ENCODE measurements at places on chromosomes 11 and 22.

GRCh38 chr11:9562716-9563115 is 10.8 kb upstream of the WEE1 start:
- DNase-seq = no peak

DNA sequence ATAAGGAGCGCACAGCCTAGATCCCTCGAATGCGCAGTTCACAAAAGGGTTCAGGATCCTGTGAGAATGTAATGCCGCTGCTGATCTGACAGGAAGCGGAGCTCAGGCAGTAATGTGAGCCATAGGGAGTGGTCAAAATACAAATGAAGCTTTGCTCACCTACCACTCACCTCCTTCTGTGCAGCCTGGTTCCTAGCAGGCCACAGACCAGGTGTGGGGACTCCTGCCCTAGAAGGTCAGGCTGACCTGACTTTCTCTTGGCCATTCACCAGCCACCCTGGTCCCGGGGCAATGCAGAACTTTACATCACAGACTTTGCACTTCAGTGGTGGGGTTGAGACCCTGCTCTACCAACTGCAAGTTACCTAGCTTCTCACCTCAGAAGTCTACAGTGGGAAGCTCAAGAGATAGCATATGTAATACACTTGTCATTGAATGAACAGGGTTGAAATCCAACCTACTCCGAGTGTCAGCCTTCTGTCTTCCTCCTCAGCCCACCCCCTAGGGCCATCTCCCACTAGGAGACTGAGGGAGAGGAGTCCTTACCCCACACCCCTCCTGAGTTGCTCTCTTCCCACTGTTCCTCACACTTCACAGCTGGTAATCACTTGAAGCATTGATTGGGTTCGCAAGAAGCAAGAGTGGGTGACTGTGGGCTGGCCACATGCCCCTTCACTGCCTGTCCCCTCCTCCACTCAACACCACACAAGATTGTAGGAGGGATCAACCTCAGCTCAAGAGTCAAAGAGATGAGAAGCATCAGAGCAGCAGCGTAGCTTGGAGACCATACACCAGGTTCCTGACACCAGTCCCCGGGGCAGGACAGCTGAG is 2.0 kb upstream of the KCNJ1 start:
- no peak for DNase-seq

DNA sequence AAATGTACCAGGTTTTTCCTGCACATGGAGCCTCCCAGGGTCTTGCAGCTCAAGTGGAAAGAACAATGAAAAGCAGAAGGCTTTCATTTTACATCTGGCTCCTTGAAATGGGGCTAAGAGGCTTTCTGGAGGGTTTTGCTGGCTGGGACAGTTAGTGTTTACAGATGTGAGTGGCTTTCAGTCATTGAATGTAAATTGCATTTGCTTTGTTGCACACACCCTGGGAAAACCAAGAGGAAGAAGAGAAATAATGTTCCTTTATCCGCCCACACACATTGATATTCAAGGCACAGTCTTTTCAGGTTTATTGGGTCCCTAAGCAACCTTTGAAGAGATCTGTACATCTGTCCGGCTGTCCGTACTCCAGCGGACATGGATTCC is 144.5 kb downstream of the SPON1 start:
- DNase-seq = no peak

GRCh38 chr11:11992257-11993212 is 15.9 kb downstream of the DKK3 start:
- DNase-seq = no peak

DNA sequence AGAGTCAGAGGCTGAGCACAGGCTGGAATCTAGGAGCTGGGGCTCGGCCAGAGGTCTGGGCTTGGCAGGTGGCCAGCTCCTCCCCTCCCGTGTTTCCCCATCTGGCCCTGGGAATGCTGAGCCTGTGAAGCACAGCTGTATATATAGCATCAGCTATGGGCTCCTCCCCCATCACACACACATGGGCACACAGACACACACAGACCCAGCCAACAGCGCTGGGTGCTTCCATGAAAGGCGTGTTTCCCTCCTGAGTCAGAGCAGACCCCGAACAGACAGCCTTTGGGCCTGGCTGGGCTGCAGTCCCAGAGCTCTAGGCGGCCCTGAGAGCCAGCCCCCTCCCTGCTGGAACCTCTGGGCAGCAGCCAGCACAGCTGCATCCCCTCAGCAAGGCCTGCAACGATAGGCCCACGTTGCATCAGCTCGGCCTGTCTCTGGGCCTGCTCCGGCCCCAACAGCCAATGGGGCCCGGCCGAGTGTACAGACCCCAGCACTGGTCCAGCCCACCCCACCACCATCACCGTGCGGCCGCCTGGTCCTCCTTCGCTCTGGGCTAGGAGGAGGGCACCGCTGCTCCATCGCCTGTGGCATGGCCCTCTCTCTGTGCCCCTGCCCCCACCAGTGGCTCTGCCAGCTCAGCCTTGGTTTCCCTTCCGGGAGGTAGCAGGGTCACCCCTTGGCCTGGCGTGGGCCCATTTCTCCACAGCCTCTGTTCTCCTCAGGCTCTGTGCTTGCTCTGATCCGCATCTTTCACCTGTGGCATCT is 7.6 kb upstream of the SERPINH1 start:
- no peak for DNase-seq

GRCh38 chr11:3840870-3841425 is at the start of gene RHOG:
RHOG (minus strand) TSS chr11:3840959; CDS start chr11:3828138, 12,821 bp downstream.
- DNase-seq = peak; percentile 40

- DNase-seq = no peak
Measured at GRCh38 chr11:96925862-96926261, 536.0 kb downstream of the JRKL start.

GRCh38 chr11:103594283-103594682 is 442.2 kb upstream of the DDI1 start:
- DNase-seq = no peak

GRCh38 chr11:36657610-36658267 is 59.7 kb upstream of the RAG2 start:
- no peak for DNase-seq

GRCh38 chr11:1123970-1124369 is 33.8 kb upstream of the MUC5AC start:
- no peak for DNase-seq

DNA sequence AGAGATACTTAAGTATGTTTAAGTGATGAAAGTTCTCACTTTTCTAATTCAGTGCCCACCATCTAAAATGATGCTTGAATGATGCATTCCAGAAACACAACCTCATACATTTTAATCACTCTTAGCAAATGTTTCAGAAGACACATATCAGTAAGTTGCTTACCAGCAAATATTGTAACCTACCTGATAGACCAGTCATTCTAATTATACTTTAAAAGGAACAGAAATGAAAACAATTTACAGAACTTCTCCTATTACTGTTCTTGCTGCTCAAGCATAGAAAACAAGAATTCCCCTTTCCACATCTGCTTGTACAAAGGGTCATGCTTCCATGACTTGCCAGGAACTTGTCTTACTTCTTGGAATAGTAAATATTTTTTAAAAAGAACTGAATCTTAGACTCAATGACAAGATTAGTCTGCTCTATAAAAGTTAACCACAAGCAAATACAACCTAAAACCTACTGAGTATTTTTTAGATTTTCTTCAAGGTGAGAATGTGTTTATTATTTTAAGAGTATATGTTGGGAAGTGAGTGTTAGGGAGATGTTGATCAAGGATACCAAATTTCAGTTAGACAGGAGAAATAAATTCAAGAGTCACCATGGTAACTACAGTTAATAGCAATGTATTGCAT is 82.0 kb upstream of the SC5D start:
- no peak for DNase-seq

GRCh38 chr11:133337951-133338418 is 194.3 kb downstream of the OPCML start:
- no peak for DNase-seq

DNA sequence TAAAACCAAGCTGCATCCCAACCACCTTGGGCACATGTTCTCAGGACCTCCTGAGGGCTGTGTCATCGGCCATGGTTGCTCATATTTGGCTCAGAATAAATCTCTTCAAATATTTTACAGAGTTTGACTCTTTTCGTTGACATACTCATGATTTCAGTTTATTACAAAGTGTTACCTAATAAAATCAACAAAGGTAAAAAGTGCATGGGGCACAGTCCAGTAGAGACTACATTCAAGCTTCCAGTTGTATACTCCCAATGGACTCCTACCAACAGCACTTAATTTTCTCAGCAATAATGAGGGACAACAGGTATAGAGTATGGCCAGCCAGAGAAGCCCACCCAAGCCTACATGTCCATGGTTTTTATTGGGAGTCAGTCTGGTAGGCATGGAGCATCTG is 347.9 kb upstream of the FAT3 start:
- no peak for DNase-seq

DNA sequence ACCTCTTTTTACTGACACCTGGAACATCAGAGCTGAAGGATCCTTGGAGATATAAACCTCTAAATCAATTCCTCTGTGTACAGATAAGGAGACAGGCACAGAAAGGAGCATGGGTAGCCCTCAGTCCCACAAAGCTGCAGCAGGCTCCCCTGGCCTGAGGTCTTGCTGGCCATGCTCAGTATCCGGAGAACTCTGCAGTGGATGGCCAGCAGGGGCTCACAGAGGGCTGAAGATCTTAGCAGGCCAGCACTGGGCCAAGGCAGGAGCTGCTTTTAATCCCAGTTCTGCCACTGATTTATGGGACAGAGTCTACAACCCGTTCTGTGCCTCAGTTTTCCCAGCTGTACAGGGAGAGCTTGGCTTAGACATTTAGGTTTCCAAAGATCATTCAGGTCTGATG is 52.6 kb upstream of the LRRC32 start:
- DNase-seq = no peak

DNA sequence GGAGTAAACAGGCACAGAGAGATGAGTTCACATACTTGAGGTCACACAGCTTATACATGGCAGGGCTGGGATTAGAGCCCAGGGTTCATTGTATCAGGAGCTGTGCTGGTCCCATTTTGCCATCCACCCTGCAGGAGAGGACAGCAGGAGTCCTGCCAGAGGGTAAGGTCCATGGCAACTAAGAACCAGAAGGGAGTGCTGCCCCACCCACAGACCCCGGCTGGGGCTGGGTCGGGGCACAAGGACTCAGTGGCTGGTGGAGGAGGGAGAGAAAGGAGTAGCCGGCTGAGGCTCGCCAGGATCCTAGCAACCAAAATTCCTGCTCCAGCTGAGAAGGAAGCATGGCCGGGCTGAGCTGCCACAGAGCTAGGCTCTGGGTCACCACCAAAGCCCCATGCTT is 25.9 kb upstream of the TP53I11 start:
- DNase-seq = no peak

DNA sequence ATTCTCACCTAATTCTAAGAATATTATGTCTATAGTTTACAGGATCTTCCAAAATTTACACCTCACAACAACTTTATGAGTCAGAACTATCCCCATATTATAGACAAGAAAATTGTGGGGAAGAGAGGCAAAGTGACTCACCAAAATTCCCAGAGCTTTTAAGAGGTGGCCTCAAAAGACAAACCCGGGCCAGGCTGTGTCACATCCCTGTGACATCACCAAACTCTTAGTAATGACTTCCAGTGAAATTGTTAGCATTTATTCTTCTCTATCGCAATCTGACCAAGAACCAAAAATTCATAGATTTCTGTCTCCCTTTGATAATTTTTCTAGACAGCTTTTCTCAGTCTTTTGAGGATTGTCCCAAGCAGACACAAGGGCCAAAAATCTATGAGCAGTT is 134.3 kb downstream of the SNX19 start:
- no peak for DNase-seq

- no peak for DNase-seq
Measured at GRCh38 chr11:133934599-133935550, 21.9 kb downstream of the IGSF9B start.

GRCh38 chr11:129089279-129089678 is 102.8 kb downstream of the ARHGAP32 start:
- no peak for DNase-seq

GRCh38 chr11:35566181-35566580 is 40.8 kb upstream of the PAMR1 start:
- no peak for DNase-seq

- no peak for DNase-seq
Measured at GRCh38 chr11:70537576-70538571, 139.5 kb downstream of the CTTN start.

GRCh38 chr11:65962141-65962564 is 619 bp downstream of the SART1 start:
- DNase-seq = no peak

- DNase-seq = no peak
Measured at GRCh38 chr11:2209370-2209801, 37.8 kb upstream of the TH start.

GRCh38 chr11:79201677-79202347 is 239.0 kb downstream of the TENM4 start:
- DNase-seq = no peak

- DNase-seq = no peak
Measured at GRCh38 chr11:17014833-17015626, 816 bp upstream of the PLEKHA7 start.

DNA sequence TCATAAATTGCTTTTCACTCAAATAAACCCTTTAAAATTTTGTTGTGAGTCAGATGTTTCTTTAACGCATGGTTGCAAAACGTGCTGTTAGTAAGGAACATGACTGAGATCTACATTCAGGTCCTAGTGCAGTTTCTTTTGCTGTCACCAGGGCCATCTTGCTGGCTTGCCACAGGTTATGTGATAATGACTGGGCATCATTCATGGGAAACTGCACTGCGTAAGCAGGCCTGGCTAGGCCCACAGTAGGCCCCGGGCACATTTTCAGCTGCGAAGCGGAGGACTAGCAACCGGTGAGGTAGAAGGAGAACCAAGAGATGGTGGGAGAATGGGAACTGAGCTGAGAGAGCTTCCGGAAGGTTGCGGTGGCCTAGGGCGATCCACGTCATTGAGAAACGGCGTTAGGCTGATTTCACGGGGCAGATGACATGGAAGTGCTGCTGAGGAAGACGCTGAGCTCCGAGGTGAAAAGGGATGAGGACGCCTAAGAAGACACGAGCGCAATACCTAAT is 3.2 kb upstream of the KLHDC7B start:
- DNase-seq = no peak

- DNase-seq = peak; percentile 81
Measured at GRCh38 chr11:9384535-9385326, at the start of gene IPO7. IPO7 (plus strand) TSS chr11:9384652; CDS start chr11:9384764, 112 bp downstream.

DNA sequence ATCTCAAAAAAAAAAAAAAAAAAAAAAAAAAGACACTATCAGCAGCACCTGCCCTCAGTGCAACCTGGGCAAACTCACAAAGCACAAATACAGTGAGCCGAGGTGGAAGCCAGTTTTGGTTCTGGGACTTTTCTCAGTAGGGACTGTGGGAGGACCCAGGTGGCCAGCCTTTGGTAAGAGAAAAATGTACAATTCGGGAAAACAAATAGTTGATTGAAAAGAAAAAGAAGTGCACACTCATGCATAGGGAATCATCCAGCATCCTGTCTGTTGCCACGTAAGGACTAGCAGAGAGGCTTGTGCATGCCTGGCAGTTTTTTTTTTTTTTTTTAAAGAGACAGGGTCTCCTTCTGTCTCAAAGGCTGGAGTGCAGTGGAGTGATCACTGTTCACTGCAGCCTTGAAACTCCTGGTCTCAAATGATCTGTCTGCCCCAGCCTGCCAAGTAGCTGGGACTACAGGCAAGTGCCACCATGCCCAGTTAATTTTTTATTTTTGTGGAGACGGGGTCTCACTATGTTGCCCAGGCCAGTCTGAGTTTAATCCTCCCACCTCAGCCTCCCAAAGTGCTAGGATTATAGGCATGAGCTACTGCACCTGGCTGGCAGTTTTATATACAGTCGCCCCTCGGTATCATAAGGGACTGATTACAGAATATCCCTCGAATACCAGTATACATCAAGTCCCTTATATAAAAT is 36.7 kb downstream of the TPST2 start:
- no peak for DNase-seq
